ENCODE measurements at places on chromosomes 4 and X. TPM values are rescaled to one million over a fixed set of nuclear protein-coding genes. Genes with fewer than 3 reads are reported as not detected.

- no peak for DNase-seq
- no peaks in the 10 kb centered on the region for H3K27me3 ChIP-seq
- no peaks in the 10 kb centered on the region for H3K4me1 ChIP-seq
- no peak overlapping the region for H3K27ac ChIP-seq
Observed at GRCh38 chr4:161376275-161376674, 787.5 kb downstream of the FSTL5 start.

DNA sequence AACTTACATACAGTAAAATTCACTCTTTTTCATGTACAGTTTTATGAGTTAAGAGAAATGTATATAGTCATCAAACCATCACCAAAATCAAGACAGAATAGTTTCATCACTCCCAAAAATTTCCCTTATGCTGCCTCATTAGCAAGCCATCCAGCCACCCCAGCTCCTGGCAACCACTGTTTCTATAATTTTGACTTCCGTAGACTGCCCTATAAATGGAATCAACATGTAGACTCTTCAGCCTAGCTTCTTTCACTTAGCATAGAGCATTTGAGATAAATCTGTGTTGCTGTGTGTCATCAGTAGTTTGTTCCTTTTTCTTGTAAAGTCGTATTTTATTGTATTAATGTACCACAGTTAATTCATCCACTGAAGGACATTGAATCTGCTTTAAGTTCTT, 23.2 kb downstream of the HDX start:
- no peak for DNase-seq
- H3K27ac ChIP-seq: no peak overlapping the region
- H3K36me3 ChIP-seq: no peaks in the 10 kb centered on the region
- no peak overlapping the region for H3K4me3 ChIP-seq

- H3K27me3 ChIP-seq: no peaks in the 10 kb centered on the region
- no peak overlapping the region for H3K27ac ChIP-seq
Observed at GRCh38 chr4:105714932-105715331, 6.3 kb downstream of the GSTCD start.

DNA sequence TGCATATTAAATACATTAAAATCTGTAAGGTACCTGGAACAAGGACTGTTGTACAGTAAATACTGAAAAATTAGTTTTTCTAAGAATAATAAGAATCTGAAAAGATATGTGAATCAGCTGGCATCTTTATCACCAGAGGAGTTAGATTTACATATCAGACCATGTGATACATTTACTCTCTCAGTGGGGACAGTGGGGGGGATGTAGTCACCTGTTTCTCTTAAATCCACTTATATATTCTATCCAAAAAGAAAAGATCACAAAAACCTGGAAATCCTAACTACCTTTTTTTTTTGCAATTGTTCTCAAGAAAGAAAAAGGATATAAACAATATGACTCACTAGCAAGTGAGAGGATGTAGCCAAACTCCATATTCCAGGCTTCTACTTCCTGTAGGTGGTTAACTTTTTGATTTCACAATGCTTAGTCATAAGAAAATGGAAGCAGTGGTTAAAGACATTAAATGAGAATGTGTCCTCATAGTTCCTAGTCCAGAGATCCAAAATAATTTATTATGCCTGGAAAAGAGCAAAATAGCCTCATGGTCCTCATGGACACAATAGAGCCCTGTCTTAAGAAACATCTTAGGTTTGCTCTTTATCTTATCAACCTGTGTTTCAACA, 22.5 kb upstream of the MYOZ2 start:
- peak overlapping the region; percentile 68 for H3K27ac ChIP-seq
- H3K27me3 ChIP-seq: no peaks in the 10 kb centered on the region
- H3K4me1 ChIP-seq: no peaks in the 10 kb centered on the region
- H3K4me3 ChIP-seq: no peak overlapping the region
- H3K36me3 ChIP-seq: no peaks in the 10 kb centered on the region
- DNase-seq: no peak

DNA sequence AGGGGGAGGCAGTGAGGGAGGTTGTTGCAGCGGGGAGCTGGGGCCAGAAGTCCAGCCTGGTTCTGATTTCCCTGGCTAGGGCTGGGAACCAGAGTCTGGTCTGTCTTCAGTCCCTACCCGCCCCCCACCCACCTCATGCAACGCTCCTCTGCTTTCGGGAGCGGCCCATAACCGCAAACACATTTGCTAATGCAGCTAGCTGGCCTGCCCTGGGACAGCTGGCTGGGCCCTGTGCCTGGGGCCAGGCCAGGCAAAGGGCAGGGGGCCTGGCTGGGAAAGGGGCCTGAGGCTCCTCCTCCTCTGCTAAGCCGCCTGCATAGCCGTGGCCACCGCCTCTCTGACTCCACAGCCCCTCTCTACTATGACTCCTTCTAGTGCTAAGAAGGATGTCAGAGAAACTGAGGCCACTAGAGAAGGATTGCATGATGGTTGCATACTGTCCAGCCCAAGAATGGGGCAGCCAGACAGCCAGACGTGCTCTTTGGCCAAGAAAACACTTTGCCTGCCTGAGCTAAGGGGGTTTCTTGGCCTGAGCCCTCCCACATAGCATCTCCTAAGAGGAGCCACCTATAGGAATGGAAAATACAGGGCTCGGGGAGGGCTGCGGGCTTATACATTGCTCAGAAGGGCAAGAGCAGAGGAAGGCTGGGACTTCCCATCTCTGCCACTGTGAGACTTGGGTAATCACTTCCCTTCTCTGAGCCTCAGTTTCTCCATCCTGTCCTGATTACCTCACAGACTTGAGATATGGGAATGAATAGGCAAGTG, 76.9 kb downstream of the PJA1 start:
- H3K27me3 ChIP-seq: no peaks in the 10 kb centered on the region
- no peak overlapping the region for H3K4me3 ChIP-seq
- no peaks in the 10 kb centered on the region for H3K36me3 ChIP-seq
- H3K4me1 ChIP-seq: no peaks in the 10 kb centered on the region
- no peak overlapping the region for H3K27ac ChIP-seq

Gene WDFY3
- 119 TPM for total RNA-seq

GRCh38 chr4:23923840-23924239, 34.0 kb upstream of the PPARGC1A start:
- no peaks in the 10 kb centered on the region for H3K4me1 ChIP-seq
- H3K27ac ChIP-seq: no peak overlapping the region
- no peak overlapping the region for H3K4me3 ChIP-seq
- H3K36me3 ChIP-seq: no peaks in the 10 kb centered on the region

Gene DLG3
- total RNA-seq: 21.0 TPM

- H3K36me3 ChIP-seq: no peaks in the 10 kb centered on the region
- no peak overlapping the region for H3K4me3 ChIP-seq
- no peak for DNase-seq
- no peak overlapping the region for H3K27ac ChIP-seq
- H3K27me3 ChIP-seq: no peaks in the 10 kb centered on the region
Observed at GRCh38 chrX:108299704-108300103, 138.5 kb downstream of the COL4A6 start.

Gene ERVMER34-1
- 2.8 TPM for total RNA-seq

DNA sequence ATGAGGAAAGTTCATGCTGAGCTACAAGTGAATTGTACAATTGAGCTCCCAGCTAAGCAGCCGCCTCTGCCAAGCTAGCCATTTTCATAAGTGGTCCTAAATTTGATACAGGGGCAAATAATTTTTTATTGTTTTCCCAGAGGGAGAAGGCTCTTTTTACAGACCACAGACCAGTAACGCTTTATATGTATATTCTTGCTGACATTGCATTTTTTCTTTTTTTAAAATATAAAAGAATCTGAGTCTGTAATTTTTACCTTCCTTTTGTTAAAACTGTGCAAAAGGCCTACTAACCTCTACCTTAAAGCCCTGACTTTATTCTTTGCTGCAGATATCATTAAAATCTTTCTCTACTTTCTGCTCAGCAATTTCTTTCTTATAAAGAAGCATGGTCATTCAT, 501.2 kb upstream of the INTU start:
- H3K36me3 ChIP-seq: no peaks in the 10 kb centered on the region
- no peaks in the 10 kb centered on the region for H3K4me1 ChIP-seq
- H3K4me3 ChIP-seq: no peak overlapping the region
- H3K27ac ChIP-seq: no peak overlapping the region
- H3K27me3 ChIP-seq: no peaks in the 10 kb centered on the region

DNA sequence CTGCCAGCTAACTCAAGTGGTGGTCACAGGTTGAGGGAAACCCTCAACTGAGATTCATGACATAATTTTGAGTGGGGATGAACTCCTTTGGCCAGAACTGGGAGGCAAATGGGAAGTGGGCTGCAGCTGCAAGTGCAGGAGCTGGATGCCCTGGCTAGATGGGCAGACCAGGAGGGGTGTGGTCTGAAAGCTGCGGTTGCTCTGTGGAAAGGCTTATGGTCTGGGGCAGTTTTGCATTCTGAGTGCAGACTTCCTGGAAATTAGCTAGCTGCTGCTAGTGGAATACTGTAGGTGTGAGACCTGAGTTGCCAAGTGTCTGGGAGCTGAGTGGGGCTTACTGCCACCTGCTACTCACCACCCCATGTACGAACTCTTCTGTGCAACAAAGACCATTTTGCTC, 52.1 kb upstream of the NAP1L2 start:
- H3K4me3 ChIP-seq: no peak overlapping the region
- no peak overlapping the region for H3K27ac ChIP-seq
- DNase-seq: no peak
- H3K36me3 ChIP-seq: no peaks in the 10 kb centered on the region
- H3K4me1 ChIP-seq: no peaks in the 10 kb centered on the region

DNA sequence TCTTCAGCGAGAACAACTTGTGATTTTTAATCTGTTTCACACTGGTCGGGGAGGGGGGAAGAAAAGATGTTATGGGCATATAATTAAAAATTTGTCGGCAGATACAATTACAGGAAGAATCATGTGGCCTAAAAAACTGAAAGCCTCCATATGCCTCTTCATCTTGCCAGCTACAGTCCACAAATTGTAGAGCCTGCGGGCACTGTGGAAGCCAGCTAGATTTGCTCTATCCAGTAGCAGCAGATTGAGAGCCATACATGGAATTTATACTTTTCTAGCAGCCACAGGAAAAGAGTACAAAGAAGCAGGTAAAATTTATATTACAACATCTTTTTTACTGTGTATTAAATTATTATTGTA, 147.3 kb downstream of the TBL1X start:
- no peak overlapping the region for H3K27ac ChIP-seq
- no peaks in the 10 kb centered on the region for H3K4me1 ChIP-seq
- DNase-seq: no peak
- H3K4me3 ChIP-seq: no peak overlapping the region
- peaks cover 5% of the 10 kb centered on the region for H3K27me3 ChIP-seq

Gene CSAG1
- total RNA-seq: not detected

GRCh38 chr4:177116161-177116560, 193.5 kb upstream of the NEIL3 start:
- DNase-seq: no peak
- no peak overlapping the region for H3K27ac ChIP-seq
- H3K27me3 ChIP-seq: no peaks in the 10 kb centered on the region

GRCh38 chrX:136182414-136182813, 35.1 kb downstream of the FHL1 start:
- DNase-seq: no peak
- H3K27me3 ChIP-seq: peaks cover 31% of the 10 kb centered on the region
- H3K36me3 ChIP-seq: no peaks in the 10 kb centered on the region
- no peak overlapping the region for H3K27ac ChIP-seq
- no peak overlapping the region for H3K4me3 ChIP-seq

GRCh38 chrX:129077424-129078170, 445.7 kb downstream of the SMARCA1 start:
- H3K27ac ChIP-seq: no peak overlapping the region
- peaks cover 3% of the 10 kb centered on the region for H3K27me3 ChIP-seq
- no peak for DNase-seq
- H3K4me1 ChIP-seq: no peaks in the 10 kb centered on the region
- no peak overlapping the region for H3K4me3 ChIP-seq
- no peaks in the 10 kb centered on the region for H3K36me3 ChIP-seq

DNA sequence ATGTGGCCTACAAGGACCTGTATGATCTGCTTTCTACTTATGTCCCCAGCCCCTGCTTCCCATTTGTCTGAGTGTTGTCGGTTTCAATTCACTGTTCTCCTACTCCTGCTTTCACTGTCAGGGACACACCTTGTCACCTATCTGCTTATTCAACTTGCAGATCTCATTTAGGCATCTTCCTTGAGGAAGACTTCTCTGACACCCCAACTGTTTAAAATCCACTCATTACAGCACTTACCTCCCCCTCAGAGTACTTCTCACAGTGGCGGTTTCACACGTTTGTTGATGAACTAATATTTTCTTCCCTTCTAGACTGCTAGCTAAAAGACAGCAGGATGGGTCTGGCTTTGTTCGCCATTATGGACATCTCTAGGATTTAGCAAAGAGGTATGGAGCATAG, 279.9 kb upstream of the TET2 start:
- no peak overlapping the region for H3K4me3 ChIP-seq
- no peak for DNase-seq
- H3K36me3 ChIP-seq: no peaks in the 10 kb centered on the region
- no peaks in the 10 kb centered on the region for H3K27me3 ChIP-seq
- no peaks in the 10 kb centered on the region for H3K4me1 ChIP-seq
- H3K27ac ChIP-seq: no peak overlapping the region

DNA sequence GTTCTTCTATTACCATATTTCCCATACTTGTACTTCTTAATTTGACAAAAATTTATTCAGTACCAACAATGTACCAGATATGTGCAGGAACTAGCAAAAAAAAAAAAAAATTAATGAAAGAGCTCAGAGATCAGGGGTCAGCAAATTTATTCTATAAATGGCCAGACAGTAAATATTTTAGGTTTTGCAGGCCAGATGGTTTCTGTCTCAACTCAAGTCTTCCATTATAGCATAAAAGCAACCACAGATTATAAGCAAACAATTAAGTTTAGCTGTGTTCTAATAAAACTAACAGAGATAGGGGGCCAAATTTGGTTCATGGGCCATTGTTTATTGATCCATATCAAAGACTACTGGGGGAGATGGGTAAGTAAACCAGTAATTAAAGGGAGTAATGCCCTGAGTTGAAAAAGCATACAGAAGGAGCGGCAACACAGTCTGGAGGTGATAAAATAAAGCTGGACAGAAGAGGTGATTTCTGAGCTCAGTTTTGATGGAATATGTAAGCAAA, 19.3 kb downstream of the NEK1 start:
- no peak overlapping the region for H3K27ac ChIP-seq
- H3K4me3 ChIP-seq: no peak overlapping the region
- no peaks in the 10 kb centered on the region for H3K4me1 ChIP-seq
- H3K27me3 ChIP-seq: no peaks in the 10 kb centered on the region

- peaks cover 21% of the 10 kb centered on the region for H3K27me3 ChIP-seq
- H3K4me1 ChIP-seq: no peaks in the 10 kb centered on the region
- no peak overlapping the region for H3K27ac ChIP-seq
- no peaks in the 10 kb centered on the region for H3K36me3 ChIP-seq
Observed at GRCh38 chr4:6396696-6397236, 75.6 kb downstream of the PPP2R2C start.

DNA sequence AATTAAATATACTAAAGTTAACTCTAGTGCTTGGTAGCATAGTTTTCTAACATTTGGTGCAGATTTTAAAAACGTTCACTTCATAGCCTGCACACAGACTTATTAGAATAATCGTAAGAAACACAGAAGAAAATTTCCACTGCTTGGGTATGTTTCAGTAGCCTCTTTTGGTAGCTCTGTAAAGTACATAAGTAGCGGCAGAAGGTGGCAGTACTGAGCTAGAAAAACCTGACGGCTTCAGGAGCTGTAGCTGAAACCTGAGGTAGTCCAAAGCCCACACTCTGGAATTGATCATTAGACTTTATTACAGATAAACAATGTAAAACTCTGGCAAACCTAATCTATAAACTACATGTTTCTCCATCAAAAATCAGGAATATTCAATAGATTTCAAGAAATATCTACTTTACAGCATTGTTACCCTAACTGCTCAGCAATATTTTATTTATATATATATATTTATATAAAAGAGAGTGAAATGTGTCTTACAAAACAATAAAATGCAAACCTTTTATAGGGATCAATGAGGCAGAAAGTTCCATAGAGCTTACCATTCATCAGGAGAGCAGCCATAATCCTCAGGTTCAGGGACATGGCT, 88.2 kb downstream of the ATP8A1 start:
- no peaks in the 10 kb centered on the region for H3K36me3 ChIP-seq
- no peak overlapping the region for H3K27ac ChIP-seq
- no peaks in the 10 kb centered on the region for H3K27me3 ChIP-seq
- DNase-seq: no peak
- no peak overlapping the region for H3K4me3 ChIP-seq

All from breast epithelium (tissue), 4 donors.